Gastrocnemius medialis (tissue), 4 donors: ENCODE measurements at places on chromosomes 1 and 21. TPM values are rescaled to one million over a fixed set of nuclear protein-coding genes. Genes with fewer than 3 reads are reported as not detected.

The CZIB gene
- total RNA-seq, result 41.4 TPM

The HFM1 gene
- total RNA-seq, result 1.3 TPM

The S100A3 gene
- total RNA-seq, result not detected

The KDF1 gene
- not detected for total RNA-seq

The INSRR gene
- not detected for total RNA-seq

The NBPF4 gene
- not detected for total RNA-seq

The SPOCD1 gene
- not detected for total RNA-seq

The LMX1A gene
- total RNA-seq, result not detected

- DNase-seq, result no peak
Observed at GRCh38 chr1:203554071-203554470, 60.1 kb downstream of the OPTC start.

GRCh38 chr21:46518983-46519583 is 60.4 kb downstream of the DIP2A start:
- no peak for DNase-seq

DNA sequence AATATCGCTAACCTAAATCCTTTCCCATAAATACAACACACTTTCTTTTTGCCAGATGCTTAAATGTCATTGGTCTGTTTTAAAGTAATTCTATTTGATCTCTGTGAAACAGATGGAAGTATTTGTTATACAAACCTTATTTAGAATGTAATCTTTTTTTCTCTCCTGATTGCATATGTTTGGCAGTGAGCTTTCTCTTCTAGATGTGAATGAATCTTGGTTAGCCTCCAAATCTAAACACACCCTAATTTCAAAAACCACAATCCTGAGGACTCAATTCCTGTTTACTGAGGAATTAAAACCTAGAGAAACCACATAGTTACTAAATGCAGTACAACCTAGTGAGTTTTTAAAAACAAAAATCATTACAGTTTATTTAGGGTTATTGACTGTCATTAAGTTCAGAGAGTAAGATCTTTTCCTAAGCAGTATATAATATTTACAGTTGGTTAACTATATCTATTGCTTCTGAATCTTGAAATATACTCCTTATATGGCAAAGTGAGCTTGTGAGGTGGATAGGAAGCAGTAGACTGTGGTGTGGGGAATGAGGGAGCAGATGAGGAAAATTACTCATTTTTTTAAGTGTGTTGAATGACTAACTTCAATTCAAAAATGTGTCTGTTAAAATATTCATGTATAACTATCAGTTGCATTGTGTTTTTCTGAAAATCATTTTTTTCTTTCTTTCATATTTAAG is 218.7 kb downstream of the FMN2 start:
- no peak for DNase-seq

GRCh38 chr1:207861442-207862177 is 49.3 kb downstream of the CD34 start:
- DNase-seq, result no peak

- no peak for DNase-seq
Observed at GRCh38 chr1:114234408-114235124, 80.9 kb upstream of the SYT6 start.

GRCh38 chr1:33649759-33650158 is 177.3 kb downstream of the ZSCAN20 start:
- no peak for DNase-seq

DNA sequence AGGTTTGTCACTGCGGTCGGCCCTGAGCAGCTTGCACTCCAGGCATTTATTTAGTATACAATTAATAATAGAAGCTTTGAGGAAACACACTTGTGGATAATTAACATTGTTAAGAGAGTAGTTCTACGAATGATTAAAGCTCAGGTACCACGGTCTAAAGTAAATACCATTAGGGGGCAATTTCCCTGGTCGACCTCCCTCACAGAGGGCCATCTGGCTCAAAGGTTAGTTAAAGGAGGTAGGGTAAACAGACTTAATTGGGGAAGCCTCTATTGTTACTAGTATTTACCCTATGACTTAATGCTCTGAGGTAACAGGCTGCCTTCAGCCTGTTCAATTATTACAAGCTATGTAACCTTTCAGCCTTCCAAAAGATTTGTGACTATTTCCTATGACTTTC is 122.3 kb upstream of the SLC44A3 start:
- DNase-seq, result no peak

DNA sequence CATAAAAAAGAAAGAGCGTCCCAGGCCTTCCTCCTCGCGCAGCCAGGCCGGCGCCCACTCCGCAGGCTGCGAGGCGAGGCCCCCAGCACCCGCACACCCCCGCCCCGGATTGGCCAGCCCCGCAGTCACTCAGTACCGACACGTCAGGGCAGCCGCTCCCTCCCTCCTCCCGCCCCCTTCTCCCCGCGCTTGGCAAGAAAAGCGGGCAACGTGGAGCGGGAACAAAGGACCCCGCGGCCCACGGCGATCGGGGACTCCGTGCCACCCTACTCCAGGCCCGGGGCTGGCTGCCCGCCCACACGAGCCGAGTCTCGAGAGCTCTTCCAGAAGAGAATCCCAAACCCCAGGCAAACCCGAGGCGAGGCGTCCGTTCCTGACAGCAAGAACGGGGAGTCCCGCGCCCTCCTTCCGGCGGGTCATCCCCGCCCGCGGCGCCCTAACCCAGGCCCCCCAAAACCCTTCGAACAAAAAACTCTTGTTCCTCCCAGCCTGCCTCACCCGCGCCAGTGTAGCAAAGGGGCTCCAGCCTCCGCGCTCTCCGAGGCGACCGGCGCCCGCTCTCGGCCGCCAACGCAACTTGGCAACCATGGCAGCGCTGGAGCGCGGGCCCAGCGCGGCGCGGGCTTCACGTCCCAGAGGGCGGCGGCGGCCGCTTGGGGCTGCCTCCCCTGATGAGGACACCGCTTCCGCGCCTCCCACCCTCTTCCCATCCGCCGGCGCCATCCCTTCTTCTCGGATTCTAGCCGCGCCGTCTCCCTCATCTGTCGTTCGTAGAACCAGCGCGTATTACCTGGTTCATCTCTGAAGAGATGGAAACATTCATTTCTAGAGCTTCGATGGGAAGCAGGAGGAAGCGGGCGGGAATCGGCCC is 645 bp downstream of the IVNS1ABP start:
- peak; percentile 92 for DNase-seq

GRCh38 chr1:28776341-28776740 is 35.6 kb upstream of the OPRD1 start:
- no peak for DNase-seq

- DNase-seq, result no peak
Observed at GRCh38 chr1:55420929-55421716, 206.0 kb upstream of the USP24 start.

GRCh38 chr1:150621497-150622302 is 7.7 kb downstream of the ENSA start:
- peak; percentile 29 for DNase-seq

DNA sequence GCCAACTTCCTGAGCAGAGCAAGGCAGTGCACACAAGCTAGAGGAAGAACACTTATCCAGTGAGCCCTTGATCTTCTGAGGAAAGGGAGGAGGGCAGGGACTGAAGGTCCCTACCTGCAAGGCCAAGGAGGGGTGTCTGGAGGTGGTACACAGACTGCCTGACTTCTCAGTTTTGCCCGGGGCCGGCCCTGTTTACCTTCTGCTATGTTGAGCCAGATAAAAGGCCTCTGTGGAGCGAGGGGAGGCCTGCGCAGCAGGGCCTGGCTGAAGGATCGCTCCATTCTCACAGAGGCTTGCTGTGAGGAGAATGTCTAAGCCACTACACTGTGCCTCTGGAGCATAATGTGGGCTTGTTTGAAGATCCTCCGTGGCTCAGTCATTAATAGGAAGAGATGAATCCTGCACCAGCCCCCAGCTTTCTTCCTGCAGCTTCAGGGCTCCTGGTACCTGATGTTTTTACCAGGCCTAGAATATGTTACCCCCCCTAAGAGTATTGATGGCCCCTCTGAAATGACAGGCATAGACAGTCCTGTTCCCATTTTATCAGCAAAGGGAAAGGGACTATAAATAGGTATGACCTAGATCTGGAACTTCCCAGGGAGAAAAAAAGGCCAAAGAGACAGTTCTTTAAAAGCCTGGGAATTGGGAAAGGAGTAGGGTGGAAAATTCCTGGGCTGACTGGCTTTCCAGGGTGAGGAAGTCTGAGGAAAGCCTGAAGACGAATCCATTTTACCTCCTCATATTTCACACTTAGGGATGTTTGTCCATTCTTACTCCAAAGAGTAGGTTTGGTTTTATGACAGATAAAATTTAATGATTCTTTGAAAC is 4.7 kb downstream of the POGK start:
- DNase-seq, result no peak

- no peak for DNase-seq
Observed at GRCh38 chr1:58929671-58930325, 146.0 kb upstream of the JUN start.

DNA sequence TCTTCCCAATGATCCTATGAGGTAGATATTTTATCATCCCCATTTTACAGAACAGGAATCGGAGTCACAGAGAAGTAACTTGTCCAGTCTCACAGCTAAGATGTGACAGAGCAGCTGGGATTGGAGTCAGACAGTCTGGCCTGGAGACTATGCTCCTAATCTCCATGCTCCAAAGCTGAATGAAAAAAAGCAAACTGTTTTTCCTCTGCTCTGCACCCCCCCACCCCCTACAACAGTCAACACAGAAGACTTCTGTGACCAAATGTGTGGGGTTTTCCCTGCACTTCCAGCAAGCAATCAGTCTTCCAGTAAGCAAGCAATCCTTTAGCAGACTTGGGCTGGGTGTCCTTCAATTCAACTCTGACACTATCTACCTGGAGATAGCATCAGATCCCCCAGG is 33.2 kb downstream of the KIRREL1 start:
- no peak for DNase-seq

- DNase-seq, result peak; percentile 49
Observed at GRCh38 chr1:46401964-46402626, 8.0 kb downstream of the FAAH start.

DNA sequence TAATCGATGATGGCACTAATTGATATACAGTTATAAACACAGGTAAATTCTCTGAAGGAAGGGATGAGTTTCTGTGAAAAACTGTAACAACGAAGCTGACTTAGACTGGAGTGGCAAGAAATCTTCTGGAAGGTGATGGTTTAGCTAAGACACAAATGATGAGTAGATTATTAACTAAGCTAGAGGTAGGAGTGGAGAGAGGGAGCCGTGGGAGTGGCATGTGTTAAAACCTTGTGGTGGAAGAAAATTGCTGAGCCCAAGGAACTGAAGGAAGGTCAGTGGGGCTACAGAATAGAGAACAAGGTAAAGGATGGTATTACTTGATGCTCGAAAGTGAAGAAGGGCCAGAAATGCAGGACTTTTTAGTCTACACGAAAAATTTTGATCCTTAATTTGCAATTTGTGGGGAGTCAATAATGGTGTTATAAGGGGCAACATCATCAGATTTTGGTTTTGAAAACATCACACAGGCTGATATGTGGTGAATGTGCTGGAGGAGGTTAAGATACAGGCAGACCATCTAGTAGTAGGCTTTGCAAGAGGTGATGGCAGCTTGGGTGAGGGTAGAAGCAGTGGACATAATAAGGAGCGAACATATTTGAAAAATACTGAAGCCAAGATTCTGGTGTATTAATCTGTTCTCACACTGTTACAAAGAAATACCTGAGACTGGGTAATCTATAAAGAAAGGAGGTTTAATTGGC is 93.8 kb downstream of the S1PR1 start:
- no peak for DNase-seq

GRCh38 chr1:53134961-53135734 is 7.3 kb downstream of the SLC1A7 start:
- DNase-seq, result no peak

DNA sequence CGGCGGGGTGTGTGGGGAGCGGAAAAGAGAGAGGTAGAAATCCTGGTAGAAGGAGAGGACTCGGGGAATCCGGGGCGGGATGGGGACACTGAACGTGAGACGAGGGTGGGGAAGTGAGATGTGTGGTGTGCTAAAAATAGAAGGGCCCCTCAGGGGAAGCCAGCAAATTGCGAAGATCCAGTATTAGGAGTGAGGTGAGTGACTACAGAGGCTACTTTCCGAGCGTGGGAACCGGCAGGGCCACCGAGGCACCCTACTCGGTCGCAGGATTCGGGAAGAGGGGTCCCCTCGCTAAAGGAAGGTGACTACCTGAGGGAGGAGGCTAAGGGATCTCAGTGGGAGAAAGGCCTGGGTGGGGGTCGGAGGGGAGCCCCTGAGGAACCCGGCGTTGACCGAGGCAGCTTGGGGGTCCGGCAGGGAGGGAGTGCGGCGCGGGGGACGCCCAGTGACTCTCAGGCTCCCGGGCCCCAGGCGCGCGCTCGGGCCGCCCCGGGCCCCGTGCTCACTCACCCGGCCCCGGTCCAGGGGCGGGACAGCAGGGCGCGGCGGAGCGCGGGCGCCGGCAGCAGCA is 318 bp downstream of the ALDH4A1 start:
- peak; percentile 80 for DNase-seq

DNA sequence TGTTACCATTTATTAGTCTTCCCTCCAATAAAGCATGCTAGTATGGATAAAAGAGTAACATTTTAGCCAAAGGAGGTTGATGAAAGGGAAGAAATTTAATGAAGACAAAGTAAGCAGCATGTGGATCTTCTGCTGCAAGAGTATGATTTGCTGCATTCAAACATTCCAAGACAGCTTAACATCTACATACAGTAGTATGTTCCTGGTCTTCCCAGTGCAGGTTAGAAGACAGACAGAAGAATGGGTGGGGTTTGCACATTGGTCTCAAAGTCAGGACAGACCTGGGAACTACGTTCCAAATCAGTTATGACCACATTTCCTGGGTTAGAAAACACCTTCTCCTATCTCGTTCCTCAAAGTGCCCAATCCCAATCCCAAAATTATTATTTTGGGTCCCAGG is 43.3 kb downstream of the PUM1 start:
- DNase-seq, result no peak

GRCh38 chr21:42392731-42393442 is 3.0 kb downstream of the TMPRSS3 start:
- no peak for DNase-seq

- no peak for DNase-seq
Observed at GRCh38 chr1:80891871-80892270, 908.9 kb upstream of the ADGRL2 start.
